ENCODE measurements at places on chromosomes 6 and 20.

GRCh38 chr6:43708860-43709653 lies 21.5 kb upstream of the MRPS18A start:
- peak; percentile 81 for DNase-seq

DNA sequence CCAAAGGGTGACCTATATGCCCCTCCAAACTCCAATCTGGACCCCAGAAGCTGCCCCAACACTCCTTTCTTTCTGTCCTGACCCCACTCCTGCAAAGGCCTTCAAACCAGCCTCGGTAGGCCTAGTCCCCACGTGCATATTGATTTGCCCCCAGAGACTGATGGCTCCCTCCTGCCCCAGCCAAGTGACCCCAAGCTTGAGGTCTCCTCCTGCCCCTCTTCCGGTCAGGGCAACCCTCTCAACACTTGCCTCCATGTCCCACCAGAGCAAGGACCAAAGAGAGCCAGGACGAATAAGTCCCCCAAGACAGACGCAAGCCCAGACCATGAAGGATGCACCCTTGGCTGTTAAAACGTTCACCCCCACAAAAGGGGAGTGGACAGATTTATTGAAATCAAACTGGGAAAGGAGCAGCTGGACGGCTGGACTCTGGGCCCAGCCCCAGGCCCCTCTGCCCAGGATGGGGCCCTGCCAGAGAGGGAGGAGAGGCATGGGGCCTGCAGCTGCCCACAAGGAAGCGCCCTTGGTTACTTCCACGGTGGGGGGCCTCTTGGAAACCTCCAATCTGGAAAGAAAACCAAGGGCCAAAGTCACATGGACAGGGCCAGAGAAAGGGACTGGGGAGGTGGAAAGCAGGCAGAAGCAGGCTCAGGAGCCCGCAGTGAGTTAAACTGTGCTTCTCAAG lies 2.4 kb upstream of the SPEF1 start:
- no peak for DNase-seq

DNA sequence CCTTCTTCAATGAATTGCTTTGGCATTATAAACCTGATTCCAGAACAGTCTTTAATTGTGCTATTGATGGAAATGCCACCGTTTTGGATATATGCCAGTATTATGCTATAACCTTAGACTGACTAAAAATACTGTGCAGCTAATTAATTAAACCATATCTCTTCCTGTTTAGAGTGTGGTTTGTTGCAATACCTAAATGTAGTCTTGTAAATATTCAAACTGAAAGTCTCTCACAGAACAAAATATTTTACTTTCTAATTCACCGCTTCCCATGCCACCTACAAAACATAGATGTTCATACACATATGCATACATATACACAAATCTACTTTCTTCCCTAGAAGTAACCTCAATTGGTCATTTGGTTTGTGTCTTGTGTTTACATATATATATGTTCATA lies 126.6 kb downstream of the SIM1 start:
- DNase-seq: no peak

DNA sequence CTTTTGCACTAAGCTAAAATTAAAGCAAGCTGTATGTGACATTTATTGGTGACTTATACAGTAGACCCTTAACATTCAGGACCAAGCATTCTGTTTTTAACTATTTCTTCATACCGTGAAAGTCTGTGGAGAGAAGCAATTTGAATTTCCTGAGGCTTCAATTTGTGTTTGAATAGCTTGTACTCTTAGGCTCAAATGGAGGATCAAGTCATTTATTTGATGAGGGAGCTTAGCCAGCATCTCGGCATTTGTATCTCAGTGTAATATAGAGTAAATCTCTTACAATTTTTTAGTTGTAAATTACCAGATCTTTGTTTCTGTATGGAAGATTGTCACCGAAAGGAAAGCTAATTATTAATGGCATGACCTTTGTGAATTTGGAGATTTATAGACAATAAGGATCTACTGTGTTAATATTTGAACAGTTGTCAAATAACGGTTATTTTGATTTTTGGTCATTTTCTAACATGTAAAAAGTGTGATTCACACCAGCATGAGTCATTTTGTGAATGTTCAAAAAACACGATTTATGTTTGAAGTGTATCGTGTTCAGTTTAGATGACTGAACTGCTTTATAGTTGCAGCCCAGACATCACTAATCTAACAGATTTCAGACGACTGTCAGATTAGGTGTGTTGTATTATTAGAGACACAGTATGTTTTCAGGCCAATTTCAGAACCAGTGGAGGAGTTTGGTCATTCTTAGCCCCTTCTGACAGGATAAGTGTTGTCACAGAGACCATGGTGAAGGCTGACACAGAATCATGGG lies 332.9 kb downstream of the CDKAL1 start:
- no peak for DNase-seq

- no peak for DNase-seq
Measured at GRCh38 chr6:161575523-161576254, 301.8 kb upstream of the AGPAT4 start.

GRCh38 chr20:44041001-44041400 lies 126.3 kb downstream of the TOX2 start:
- no peak for DNase-seq

DNA sequence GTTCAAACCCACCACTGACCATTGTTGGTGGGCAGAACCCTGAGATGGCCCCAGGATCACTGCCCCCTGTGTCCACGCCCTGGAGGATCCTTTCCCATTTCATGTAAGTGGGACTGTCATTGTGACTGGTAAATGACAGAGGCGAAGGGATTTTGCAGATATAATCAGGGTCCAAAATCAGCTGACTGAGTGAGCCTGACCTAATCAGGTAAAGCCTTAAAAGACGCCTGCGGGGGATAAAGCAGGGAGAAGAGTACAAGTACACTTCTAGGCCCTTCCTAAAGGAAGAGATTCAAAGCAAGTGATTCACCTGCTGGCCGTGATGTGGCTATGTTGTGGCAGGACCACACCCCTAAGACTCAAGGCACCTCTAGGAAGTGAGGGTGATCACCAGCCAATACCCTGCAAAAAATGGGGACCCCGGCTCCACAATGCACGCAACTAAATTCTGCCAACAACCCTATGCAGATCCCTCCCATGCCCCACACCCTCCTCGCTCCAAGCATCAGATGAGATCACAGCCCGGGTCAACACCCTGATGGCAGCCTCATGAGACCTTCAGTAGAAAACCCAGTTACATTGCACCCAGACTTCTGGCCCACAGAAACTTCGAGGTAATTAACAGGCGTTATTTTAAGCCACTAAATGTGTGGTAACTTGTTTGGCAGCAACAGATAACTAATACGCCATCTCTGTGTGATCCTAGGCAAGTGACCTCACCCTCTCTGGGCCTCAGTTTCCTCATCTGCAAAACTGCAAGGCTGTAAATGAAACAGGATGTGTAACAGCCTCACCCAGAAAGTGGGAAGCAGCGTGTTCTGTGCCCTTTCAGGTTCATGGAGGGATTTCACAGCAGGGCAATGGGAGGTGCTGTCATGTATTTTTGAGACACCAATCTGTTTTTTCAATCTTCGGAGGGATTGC lies 11.3 kb downstream of the PREX1 start:
- no peak for DNase-seq

DNA sequence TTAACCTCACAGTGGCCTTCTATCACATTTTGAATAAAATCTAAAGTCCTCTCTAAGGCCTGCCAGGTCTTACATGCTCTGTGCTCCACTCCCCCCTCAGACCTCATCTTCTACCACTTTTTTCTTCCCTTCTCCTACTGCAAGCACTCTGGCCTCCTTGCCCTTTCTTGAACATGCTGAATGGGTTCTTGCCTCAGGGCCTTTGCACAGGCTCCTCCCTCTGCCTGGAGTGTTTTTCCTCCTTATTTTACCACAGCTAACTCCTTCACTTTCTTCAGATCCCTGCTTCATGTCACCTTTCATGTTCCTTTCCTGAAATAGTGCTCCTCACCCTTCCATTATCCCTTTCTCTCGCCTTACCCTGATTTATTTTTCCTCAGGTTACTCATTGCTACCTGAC lies 97.9 kb upstream of the FOXP4 start:
- DNase-seq: no peak

DNA sequence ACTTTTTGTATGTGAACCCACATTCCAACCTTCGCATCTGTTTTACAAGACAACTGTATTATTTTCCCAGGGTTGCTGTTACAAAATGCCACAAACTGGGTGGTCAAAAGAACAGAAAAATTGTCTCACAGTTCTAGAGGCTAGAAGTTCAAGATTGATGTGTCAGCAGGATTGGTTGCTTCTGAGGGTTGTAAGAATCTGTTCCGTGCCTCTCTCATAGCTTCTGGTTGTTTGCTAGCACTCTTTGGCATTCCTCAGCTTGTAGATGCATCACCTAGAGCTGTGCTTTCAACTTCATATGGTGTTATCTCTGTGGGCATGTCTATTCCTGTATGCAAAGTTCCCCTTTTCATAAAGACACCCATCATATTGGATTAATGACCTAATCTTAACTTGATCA lies 1067.2 kb downstream of the EPHA7 start:
- no peak for DNase-seq

GRCh38 chr6:19342616-19343015 lies 494.6 kb upstream of the ID4 start:
- DNase-seq: no peak

DNA sequence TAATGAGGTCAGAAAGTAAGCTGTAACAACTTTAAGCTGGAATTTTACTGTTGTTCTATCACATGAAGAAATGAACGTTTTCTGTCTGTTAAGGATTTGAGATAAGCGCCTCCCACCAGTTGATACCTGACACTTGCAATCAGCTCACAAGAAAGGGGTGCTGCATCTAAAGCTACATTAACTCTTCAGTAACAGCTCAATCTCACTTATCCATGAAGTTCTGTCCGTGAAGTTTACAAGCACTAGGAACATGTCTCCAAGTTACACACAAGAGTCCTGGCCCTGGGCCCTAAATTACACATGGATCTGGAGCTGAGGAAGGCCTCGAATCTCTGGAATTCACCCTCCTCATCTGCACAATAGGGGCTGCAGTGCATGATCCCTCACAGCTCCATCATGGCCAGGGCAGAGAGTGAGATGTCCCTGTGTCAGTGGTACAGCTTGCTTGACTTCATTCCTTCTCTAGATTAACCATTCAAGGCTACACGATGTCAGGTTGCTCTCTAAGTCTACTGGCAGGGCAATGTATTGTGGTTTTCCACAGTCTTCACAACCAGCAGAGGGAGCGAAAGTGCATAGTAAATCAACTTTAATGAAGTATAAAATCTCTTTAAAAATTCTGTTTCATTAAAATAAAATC lies 182.4 kb upstream of the MCHR2 start:
- peak; percentile 75 for DNase-seq

- DNase-seq: no peak
Measured at GRCh38 chr20:25251558-25251957, 3.7 kb downstream of the PYGB start.

- DNase-seq: no peak
Measured at GRCh38 chr20:584161-584970, 25.7 kb downstream of the TCF15 start.

DNA sequence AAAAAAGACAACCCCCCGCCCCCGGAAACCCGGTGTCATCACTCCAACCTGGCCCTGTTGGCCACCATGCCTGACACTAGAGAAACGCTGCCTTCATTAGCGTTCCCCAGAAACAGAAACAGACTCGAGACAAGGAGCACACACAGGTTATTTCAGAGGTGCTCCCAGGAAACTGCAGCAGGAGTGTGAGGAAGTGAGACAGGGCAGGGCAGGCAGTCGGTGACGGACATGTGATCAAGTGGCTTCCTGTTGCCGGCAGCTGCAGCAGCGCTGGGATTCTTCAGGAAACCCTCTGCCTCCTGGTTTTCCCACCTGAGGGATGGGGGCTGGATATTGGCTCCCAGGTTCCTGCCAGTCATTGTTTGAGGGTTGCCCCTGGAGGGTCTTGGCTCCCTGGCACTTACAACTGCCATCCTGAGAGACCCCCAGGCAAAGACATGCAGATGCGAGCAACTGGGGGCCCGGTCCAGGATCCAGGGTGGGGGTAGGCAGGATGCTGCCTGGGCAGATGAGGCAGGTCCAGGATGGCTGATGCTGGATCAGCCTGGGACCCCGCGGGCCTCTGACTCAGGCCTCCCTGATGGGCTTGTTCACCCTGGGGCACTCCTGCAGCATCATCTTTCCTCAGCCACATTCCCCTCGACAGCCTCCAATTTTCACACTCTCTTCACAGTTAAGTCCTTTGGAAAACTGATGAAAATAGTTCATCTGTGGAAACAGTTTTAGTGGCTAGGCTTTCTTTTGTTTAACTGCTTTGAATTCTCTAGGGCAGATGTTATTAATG lies 150.7 kb upstream of the SYNDIG1 start:
- no peak for DNase-seq

GRCh38 chr6:14166839-14167238 lies 49.3 kb downstream of the CD83 start:
- DNase-seq: no peak

- DNase-seq: no peak
Measured at GRCh38 chr6:112352607-112353006, 5.5 kb downstream of the RFPL4B start.

DNA sequence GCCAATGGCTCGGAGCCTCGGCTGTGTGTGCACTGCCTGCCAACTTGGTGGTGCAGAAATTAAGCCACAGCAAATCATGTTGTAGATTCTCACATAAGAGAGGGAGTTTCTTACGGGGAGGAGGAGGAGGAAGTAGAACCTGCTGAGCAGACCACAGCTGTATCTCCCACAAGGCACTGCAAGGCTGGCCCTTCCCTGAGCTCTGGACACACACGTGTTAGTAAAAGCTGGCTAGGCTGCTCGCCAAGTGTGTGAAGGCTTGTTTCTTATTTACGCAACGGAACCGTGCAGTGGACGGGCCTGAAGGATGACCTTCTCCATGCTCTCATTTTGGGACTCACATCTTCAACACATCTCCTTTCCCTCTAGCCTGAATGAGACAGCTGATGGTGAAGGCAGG lies 15.7 kb upstream of the QKI start:
- no peak for DNase-seq

Data from AG10803 (cell line).